ENCODE measurements at places on chromosomes 5 and 9. TPM values are rescaled to one million over a fixed set of nuclear protein-coding genes. Genes with fewer than 3 reads are reported as not detected.

FAM221B gene
- 5.1 TPM for total RNA-seq

SETD9 gene
- 10.7 TPM for total RNA-seq

DNA sequence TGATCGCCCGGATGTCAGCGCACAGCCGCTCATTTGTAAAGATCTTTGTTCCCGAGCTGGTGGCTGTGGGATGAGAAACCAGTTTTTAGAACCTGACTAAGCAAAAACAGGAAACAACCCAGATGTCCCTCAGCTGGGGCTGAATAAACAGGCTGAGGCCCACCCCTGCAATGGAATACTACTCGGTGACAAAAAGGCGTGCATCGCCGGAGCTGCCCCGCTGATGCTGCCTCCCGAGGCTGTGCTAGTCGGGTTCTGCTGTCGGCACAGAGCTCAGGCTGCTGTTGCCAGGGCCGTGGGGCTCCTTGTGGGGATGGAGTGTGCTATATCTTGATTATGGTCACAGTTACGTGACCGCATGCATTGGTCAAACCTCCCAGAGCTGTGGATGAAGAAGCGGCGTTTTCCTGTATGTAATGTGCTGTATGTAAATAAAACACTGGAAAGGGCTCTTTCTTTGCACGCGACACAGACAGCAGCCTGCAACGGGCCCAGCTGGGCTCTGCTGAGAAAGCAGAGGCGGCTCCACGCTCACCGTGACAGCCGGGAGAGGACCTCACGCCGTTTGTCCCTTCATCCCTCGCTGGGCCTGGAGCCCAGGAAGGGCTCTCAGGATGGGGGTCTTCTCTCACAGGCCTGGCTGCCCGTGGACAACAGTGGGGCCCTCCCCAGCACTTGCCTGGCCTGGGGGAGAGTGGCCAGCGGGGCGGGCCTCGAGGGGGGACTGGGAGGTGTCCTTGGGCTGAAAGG lies 51.5 kb upstream of the RNU6ATAC start:
- no peaks in the 10 kb centered on the region for H3K36me3 ChIP-seq
- no peak for DNase-seq
- no peaks in the 10 kb centered on the region for H3K27me3 ChIP-seq

DNA sequence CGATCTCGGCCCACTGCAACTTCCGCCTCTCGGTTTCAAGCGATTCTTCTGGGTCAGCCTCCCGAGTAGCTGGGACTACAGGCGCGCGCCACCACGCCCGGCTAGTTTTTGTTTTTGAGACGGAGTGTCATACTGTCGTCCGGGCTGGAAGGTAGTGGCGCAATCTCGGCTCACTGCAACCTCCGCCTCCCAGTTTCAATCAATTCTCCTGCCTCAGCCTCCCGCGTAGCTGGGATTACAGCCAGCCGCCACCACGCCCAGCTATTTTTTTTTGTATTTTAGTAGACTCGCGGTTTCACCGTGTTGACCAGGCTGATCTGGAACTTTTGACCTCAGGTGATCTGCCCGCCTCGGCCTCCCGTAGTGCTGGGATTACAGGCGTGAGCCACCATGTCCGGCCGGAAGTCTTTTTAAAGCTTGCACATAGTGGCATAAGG lies 1.2 kb downstream of the SMC5 start:
- no peak for DNase-seq
- no peaks in the 10 kb centered on the region for H3K27me3 ChIP-seq
- no peaks in the 10 kb centered on the region for H3K36me3 ChIP-seq

DNA sequence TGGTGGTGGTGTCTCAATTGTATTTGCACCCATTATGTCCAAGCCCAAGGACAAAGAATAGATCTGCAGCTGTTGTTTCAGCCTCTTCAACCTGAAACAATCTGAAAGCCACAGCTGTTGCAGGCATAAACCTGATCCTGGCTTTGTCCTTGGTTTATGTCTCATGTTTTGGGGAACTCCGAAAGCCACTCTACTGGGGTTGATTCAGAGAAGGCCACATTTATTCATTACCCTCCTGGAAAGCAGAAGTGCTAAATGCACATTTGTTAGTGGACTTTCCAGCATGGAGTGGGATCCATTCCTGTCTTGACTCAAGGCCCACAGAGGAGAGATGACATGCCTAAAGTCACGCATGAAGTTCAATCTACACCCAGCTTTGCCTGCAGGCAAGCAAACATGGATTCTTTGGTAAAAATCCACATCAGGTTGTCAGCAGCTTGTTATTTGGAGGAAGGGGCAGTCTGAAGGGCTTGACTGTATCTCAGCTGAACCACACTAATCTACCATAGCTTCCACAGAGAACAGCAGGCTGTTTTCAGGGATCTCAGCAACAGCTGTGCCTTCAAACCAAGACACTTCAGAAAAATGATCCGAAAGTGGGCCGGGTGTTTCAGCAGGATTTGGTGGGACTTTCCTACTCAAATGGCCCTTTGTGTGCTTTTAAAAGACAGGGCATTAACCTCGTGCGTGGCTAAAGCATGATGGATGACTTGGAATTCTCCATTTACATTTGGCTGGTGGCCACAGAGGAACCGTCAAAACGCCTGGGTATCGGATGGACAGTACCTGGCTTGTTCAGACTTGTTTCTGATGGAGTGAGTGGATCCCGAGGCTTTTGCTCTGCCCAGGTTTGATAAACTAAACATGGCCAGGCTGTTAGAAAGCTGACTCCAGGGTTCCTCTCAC lies 36.2 kb upstream of the ADAM19 start:
- no peaks in the 10 kb centered on the region for H3K27me3 ChIP-seq
- no peak overlapping the region for H3K4me3 ChIP-seq
- H3K36me3 ChIP-seq: no peaks in the 10 kb centered on the region
- DNase-seq: no peak
- no peaks in the 10 kb centered on the region for H3K4me1 ChIP-seq
